ENCODE measurements at places on chromosomes 1 and 21.

GRCh38 chr1:24294228-24294672 lies 24.9 kb upstream of the GRHL3 start:
- DNase-seq = no peak

- no peak for DNase-seq
Measured at GRCh38 chr1:240190881-240191401, 99.3 kb downstream of the FMN2 start.

DNA sequence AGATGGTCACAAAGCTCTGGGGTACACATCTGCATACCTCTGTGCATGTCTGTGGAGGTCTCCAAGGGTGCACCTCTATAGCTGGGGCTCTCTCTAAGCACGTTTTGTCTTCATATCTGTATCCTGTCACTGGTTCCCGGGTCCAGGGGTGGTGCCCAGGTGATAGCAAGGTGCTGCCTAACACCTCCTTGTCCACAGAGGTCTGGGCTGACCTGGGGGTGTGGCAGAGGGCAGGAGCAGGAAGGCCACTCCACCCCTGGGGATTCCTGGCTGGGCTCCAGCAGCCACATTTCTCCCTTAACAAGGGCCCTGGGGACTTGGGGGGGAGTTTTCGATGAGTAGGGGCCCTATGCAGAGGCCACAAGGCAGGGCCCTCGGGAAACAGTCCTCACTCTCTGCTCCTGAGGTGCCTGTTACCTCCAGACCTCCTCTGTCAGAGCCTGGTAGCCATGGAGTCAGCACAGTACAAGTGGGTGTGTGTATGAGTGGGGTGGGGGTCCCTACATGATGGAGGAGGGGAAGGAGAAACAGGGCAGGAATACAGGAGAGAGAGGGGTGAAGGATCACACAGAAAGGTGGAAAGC lies 7.0 kb upstream of the CDCP2 start:
- no peak for DNase-seq

DNA sequence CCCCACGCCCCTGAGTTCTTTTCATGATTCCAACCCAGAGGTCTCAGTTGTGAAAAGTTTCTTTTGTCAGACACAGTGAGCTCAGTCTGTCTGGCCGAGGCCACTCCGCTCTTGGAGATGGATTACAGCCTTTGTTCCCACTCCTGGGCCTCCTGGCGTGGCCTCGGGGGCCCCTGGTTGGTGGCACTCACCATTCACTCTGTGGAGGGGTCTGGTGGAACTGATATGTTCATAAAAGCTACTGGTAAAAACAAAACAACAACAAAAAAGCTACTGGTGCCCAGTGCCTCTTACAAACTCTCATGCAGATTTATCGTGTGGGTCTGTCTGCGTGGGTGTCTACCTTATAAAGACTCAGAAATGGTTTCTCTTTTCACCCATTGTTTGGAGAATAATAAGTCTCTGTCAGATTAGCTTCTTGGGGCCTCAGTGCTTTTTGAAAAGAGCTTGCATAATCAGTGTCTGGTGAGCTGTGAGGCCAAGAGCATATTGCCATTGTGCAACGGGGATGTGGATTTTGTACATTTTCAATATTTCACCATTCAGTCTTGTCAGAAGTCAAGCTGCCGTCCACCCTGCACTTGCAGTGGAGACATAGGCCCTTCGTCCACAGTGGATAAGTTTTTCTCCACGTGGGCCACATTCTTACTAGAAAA lies 86.7 kb downstream of the GALNT2 start:
- no peak for DNase-seq

GRCh38 chr1:178048426-178048825 lies 45.5 kb upstream of the RASAL2 start:
- DNase-seq = no peak

DNA sequence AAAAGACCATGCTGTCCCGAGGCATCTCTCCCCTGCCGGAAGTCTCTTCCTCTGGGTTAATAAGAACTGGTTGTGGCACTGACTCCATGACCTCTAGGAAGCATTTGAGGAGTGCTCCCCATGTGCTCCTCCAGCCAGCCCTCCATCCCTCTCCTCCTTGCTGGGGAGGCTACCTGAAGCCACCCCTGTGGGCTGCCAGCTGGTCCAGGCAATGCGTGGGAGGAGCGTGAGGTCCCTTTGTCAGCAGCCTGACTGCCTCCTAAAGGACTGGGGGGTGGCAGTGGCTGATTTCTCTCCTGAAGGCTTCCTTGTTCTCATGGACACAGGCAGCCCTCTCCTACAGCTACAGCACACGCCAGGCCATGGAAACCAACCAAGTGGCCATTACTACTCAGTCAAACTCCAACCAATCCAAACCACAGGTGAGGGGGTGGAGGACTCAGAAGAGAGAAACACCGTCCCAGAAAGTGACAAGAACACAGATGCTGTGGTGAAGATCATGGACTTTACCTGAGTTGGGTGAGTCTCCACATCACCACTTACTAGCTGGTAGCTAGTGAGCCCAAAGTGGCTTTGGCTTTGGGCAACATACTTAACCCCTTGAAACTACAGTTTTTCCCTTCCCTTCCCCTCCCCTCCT lies 35.2 kb downstream of the NENF start:
- DNase-seq = no peak

GRCh38 chr1:114510274-114511031 lies 550 bp downstream of the TRIM33 start:
- DNase-seq = peak; percentile 38

GRCh38 chr1:201655910-201656309 lies 117.0 kb downstream of the NAV1 start:
- DNase-seq = peak; percentile 40

DNA sequence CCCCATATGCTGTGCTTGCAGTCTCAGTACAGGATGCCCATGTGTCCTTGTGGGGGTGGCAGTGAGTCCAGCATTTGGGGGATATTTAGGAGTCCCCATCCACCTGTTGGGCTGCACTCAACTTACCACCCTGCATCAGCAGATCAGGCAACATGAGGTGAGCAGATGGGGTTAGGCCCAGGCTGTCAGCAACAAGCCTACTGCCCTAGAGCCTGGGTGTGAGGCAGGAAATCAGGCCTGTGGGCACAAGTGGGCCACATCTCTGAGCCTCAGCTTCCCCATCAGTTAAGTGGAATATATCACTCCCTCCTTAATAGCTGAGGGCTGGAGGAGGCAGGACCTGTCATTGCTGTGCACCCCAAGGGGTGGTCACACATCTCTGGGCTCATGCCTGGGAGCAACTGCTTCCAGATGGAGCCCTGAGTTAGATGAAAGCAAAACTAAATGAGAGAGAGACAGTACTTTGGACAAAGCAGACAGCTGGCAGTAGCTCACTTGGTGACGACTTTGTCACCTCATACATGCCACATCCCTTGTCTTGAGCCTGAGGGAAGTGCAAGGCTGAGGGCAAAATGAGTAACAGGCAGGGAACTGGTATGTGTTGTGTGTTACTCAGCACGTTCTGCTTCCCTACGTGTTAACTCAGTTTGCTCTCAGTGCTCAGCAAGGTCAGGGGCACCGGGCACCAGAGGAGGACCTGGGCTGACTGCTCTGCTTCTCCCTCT lies 48.4 kb downstream of the TRIM11 start:
- peak; percentile 3 for DNase-seq

Measured in heart right ventricle (tissue), 16 donors.